Skeletal muscle cell (primary cell): ENCODE measurements at places on chromosomes 1 and 21.

DNA sequence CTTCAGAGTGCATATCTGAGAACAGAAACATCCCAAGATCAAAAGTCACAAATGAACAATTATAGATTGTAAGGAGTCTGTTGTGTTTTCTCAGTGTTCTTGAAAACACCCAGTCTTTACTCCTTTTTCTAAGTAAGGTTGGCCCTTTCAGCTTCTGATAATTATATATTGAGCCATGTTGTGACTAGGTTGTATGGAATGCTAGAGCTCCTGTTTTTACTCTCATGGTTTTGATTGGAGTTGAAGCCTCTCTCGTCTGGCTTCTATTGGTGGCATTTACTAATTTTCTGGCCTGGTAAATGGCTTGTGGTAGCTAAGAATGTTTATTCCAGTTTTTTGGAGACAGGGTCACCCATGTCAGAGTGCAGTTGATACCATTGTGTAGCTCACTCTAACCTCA, 84.7 kb downstream of the NDUFS5 start:
- DNase-seq: no peak

GRCh38 chr1:202135221-202135721, 9.3 kb downstream of the ARL8A start:
- no peak for DNase-seq

GRCh38 chr1:203338335-203339036, 12.4 kb downstream of the FMOD start:
- DNase-seq: no peak

- no peak for DNase-seq
Observed at GRCh38 chr1:28926629-28927265, 12.4 kb downstream of the EPB41 start.

DNA sequence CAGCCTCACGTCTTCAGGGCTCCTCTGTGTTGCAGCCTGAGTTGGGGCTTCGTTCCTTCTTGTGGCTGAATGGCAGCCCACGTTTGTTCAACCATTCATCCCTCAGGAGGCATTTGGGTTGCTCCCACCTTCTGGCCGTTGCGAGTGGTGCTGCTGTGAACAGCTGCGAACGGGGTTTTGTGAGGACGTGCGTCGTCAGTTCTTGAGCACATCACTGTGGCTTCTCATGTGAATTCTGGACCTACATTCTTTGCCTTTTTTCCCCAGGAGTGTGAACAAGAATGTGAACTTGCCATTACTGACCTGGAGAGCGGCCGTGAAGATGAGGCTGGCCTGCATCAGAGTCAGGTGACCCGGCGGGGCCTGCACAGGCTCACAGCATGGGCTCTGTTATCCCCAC, 21.9 kb downstream of the PCNT start:
- DNase-seq: no peak

DNA sequence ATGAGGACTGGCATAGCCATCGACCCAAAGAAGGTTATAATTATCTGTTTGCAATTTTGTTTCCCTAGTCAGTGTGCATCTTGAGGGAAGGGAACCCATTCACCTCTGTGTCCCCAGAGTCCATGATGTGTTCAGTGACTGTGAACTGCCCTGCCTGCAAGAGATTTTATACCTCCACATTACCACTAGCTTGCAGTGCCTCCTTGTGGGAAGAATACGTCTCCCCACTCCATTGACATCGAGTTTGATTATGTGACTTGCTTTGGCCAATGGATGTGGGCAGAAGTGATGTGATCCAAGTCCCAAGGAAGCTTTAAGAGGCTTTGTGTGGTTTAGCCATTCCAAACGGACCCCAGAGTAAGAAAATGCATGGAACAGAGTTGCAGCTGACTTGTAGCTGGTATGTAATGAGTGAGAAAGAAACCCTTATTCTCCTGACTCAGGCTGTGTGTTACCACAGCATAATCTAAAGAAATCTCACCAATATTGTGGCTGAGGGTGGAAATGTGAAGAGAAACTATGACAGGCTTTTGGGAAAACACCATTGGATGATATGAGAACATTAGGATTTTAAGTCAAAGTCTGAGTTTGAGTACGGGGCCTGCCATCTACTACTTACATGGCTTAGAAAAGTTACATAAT, 47.8 kb upstream of the NRDC start:
- no peak for DNase-seq

- DNase-seq: no peak
Observed at GRCh38 chr21:35232545-35233176, 183.6 kb upstream of the RUNX1 start.

- DNase-seq: peak; percentile 9
Observed at GRCh38 chr21:31564439-31564838, 95.1 kb upstream of the SOD1 start.

DNA sequence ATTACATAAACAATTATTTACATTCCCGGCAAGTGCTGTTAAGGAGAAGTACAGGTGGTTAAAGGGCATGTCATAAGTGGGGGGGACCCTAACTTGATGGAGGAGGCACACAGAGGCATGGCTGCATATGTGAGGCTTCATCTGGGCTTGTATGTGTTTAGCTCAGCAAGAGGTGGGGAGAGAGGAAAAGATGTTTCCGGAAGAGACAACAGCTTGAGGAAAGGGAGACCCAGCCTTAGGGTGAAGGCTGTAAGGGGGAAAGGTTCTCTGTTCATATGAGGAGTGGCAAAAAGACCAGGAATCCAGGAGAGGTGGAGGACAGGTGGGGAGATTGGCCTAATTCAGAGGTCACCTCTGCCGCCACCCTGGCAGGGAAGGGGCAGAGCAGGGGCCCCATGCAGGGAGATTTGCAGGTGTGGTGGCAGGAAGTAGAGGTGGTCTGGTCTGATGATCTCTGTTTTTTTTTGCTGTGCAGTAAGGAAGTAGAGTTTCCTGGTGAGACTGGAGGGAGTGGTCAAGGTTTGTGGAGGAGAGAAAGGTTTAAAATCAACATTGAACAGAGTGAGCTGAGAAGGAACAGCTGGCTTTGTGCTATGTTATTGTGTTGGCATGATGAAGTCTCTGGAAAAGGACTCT, 9.0 kb downstream of the TRAF5 start:
- DNase-seq: no peak

DNA sequence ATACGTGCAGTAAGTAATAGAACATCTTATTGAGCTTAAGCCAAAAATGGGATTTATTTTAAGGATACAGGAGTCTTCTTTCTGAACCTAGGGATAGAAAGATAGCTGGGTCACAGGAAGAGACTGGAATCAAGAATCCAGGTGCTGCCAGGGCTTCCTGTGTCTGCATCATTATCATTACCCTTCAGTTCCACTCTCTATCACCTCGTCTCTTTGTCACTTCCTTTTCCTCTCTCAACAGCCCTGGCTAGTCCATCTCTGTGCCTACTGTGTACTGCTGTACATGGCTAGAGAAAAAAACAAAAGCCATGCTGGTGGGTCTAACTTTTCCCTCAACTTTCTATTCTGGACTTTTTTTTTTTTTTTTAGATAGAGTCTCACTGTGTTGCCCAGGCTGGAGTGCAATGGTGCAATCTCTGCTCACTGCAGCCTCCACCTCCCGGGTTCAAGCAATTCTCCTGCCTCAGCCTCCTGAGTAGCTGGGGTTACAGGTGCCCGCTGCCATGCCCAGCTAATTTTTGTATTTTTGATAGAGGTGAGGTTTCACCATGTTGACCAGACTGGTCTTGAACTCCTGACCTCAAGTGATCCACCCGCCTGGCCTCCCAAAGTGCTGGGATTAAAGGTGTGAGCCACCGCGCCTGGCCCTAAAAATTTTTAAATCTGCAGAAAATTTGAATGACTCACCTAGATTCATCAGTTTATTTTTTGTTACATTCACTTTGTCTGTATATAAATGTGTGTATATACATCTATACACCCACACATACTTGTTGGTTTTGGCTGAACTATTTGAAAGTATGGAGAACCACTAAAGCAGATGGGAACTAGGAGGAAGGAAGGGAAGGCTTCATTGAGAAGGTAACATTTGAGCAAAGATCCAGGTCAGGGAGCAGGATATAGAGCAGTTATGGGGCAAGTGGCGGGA, 31.9 kb downstream of the UBE4B start:
- no peak for DNase-seq

GRCh38 chr1:29444782-29445729, 208.7 kb downstream of the PTPRU start:
- peak; percentile 14 for DNase-seq

DNA sequence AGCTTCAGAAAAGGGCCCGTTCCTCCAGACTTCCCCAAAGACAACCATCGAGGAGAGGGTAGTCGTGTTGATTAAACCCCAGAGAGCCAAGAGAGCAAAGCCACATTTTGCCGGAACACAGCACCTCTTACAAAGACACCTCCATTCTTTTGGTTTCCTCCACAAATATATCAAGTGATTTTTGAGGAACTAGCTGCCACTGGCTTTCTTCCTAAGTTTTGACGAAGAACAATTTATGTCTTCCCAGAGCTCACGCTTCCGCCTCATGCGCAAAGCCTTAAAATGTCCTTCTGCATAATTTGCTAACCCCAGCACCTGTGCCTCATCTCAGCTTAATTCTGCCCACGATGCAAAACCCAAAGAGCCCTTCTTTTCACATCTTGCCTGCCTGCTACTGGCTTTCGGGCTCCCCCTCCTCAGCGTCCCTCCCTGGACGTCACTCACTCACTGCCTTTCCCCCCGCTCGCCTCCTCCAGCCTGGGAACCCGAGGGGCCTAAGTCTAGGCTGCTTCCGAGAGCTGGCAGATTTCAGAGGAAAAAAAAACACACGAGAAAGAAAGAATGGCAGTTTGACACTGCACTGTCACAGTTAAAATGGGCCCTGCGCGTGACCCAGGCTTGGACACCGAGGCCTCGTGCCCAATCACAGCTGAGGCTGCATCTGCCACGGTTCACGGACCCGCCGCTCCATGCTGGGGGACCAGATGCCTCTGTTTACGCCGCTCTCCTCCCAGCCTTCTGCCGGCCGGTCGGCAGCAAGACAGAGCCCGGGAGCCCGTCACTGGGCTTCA, 77.6 kb upstream of the IFNAR2 start:
- DNase-seq: no peak

GRCh38 chr1:9766759-9767442, 56.9 kb downstream of the CLSTN1 start:
- DNase-seq: peak; percentile 96

DNA sequence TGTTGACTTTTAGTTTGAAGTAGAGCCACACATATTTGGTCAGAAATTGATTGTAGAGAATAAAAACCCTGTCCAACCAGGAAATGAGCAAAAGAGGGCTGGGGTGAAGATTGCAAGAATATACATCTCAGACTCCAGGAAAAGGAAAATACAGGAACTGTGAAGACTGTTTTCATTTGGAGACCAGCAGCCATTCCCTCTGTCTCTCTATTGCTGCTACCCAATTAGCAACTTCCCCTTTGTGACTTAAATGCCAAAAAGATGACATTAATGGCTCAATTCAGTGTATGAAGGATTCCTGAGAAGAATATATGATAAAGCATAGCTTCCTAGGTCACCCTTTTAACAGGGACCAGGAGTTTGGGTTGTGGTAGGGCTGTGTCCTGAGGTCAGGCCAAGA, 31.6 kb upstream of the CEP350 start:
- DNase-seq: no peak

- DNase-seq: no peak
Observed at GRCh38 chr1:246169019-246169418, 338.1 kb downstream of the SMYD3 start.

GRCh38 chr1:64701886-64702285, 43.0 kb upstream of the RAVER2 start:
- DNase-seq: no peak

DNA sequence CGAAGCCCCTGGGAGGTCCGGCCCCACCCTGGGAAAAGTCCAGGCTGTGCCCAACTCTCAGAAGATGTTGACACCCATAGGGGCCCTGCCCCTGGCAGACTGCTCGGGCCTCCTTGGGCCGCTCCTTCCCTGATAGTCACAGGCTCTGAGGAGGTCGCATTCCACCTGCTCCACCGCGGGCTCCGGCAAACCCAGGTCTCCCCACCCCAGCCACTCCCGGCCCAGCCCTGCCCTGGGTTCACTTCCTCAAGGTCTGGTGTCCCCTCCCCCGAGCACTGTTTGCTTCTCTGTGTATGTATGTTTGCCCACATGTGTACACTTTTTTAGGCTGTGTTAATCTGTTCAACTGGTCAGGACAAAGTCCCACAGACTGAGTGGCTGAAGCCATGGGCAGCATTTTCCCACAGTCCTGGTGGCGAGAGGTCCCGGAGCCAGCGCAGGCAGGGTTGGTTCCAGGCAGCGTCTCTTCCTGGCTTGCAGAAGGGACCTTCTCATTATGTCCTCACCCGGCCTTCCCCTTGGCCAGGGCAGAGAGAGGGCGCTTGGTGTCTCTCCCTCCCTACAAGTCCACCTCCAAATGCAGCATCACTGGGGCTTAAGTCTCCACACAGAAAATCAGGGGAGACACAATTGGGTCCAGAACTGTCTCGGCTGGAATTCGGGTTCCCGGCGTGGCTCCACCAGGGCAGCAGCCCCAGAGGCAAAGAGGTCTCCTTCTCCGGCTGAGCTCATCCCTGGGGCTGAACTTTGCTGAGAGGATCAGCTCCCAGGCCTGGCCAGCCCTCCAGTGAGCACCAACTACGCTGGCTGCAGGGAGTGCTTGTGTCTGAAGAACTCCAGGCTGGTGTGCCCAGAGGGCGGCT, 10.5 kb upstream of the PRXL2B start:
- DNase-seq: no peak

DNA sequence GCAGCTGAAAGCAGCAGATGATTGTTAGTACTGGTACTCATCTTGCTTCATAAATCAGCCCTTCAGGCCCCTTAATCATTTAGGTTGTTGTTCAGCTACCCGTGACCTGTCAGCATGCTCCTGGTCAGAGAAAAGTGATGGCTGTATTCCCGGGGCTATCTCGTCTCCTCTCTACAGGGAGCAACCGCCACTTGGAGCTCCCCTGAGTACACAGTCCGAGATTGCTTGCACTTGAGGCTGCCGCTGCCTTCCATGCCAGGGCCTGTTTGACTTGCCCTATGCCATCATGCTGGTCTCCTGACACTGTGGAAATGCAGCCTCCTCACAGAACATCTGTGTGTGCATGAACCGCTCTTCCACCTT, 97.5 kb downstream of the SPATA46 start:
- DNase-seq: no peak

DNA sequence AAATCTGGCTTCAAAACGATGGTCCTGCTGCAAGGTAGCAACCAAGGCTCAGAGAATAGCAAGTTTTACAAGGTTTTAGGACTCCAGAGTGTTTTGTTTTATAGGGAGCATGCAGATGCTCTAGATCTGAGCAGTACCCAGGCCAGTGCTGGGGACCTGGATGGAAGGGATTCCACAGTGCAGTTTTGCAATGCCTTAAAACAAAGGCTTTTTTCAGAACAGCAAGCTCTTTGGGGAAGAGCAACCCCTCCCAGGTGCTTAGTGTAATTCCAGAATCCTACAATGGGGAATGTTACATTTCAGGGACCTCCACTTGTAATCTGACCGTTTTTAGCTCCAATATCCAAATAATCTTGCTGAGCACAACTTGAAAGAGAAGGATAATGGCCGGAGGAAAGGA, 6.7 kb downstream of the ROR1 start:
- no peak for DNase-seq
